ENCODE measurements at places on chromosomes 1 and 21. TPM values are rescaled to one million over a fixed set of nuclear protein-coding genes. Genes with fewer than 3 reads are reported as not detected.

GRCh38 chr1:65765631-65766030 lies 27.1 kb upstream of the PDE4B start:
- DNase-seq: no peak
- no peak overlapping the region for H3K4me3 ChIP-seq
- no peaks in the 10 kb centered on the region for H3K4me1 ChIP-seq
- H3K36me3 ChIP-seq: no peaks in the 10 kb centered on the region

- no peaks in the 10 kb centered on the region for H3K36me3 ChIP-seq
- H3K27ac ChIP-seq: no peak overlapping the region
- no peaks in the 10 kb centered on the region for H3K27me3 ChIP-seq
- H3K4me3 ChIP-seq: no peak overlapping the region
- no peak for DNase-seq
These were observed 397.4 kb downstream of the PTPRU start for GRCh38 chr1:29633771-29634170.

RCSD1 gene
- 27.2 TPM for total RNA-seq

DNA sequence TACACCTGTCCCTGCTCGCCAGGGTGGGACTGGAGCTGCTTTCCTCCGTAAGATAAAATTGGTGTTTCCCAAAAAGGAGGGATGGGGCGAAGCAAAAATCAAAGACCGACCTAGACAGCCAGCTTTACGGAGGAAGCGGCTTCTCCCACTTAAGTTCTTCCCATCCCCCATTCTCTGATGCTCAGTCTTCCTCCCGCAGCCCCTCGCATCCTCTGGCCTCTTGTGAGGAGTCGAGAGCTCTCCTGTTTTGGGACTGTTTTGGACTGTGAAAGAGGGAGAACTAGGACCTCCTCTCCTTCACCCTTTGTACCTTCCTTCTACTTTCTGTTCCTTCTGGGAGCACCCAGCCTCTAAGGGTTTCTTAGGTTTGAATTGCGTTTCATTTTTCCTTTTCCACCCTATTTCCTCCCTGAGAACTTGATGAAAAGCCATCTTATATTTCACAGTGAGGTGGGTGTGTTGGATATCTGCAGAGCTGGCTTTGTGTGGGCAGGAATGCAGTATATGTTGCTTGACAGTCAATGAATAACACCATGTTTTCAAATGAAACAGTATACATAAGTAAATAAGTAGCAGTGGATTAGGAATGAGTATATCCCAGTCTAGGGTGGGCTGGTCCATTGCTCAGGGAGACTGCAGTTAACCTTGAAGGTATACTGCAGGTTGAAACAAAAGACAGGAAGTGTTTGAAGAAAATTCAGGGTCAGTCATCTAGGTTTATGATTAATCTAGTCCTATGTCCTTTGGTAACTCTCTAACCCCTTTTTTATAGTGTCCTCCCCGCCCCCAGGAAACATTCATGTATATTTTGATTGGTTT lies 848 bp downstream of the CTTNBP2NL start:
- DNase-seq: no peak
- H3K27ac ChIP-seq: peak overlapping the region; percentile 91
- peaks cover 32% of the 10 kb centered on the region for H3K4me1 ChIP-seq
- H3K36me3 ChIP-seq: no peaks in the 10 kb centered on the region
- no peaks in the 10 kb centered on the region for H3K27me3 ChIP-seq
- H3K4me3 ChIP-seq: peak overlapping the region; percentile 83

DNA sequence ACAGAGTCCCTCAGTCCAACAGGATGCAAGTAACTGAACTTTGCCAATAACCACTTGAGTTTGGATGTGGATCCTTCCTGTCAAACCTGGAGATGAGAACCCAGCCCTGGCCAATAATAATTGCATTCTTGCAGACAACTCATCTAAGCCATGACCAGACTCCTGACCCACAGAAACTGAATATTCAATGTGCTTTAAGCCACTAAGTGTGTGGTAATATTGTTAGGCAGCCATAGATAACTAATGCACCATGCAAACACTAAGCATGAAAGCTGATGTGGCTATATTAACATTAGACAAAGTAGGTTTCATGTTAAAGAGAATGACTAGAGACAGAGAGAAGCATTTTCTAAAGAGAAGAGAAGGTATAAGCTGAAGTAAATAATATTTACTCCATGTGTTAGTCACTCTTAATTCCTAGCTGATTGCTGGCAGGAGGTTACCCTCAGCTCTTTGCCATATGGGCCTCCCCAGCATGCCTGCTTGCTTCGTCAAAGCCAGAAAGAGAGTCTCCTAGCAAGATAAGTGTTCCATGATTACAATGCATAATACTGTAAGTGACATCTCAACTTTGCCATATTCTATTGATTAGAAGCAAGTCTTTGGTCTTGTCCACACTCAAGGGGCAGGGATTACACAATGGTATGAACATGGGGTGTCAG lies 276.4 kb upstream of the PLXNA2 start:
- H3K4me1 ChIP-seq: no peaks in the 10 kb centered on the region
- H3K27me3 ChIP-seq: no peaks in the 10 kb centered on the region
- no peak for DNase-seq
- H3K4me3 ChIP-seq: no peak overlapping the region
- no peak overlapping the region for H3K27ac ChIP-seq
- no peaks in the 10 kb centered on the region for H3K36me3 ChIP-seq

- H3K27ac ChIP-seq: no peak overlapping the region
- no peaks in the 10 kb centered on the region for H3K4me1 ChIP-seq
- H3K36me3 ChIP-seq: no peaks in the 10 kb centered on the region
These were observed 35.5 kb upstream of the PARP1 start for GRCh38 chr1:226443439-226443838.

PRAMEF1 gene
- total RNA-seq: not detected

ELAPOR1 gene
- total RNA-seq: 25.1 TPM

ZBTB8A gene
- 9.5 TPM for total RNA-seq

DPM3 gene
- 60.8 TPM for total RNA-seq

LAMB3 gene
- total RNA-seq: 138 TPM

DNA sequence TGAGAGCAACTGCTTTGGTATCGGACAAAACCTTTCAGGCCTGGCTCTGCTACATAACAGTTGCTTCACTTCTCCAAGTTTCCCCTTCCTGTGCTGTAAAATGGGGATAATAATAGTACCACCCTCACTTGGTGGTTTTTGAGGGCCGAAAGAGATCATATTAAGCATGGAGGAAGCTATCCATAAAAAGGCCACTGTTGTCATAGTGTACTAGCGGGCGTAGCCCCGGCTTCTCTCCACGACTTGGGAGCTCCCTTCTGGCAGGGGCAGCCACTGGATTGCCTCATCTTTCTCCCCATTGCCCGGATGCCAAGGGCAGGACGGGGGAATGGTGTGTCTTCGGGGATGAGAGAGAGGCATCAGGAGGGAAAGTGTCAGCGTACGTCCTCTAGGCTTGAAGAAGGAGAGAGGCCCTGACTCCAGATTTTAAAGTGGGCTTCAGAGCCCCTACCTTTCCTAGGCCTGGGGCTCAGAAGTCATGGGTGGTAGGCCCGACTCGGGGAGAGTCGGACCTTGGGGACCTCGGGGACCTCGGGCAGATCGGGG lies 548 bp upstream of the MFSD2A start:
- H3K4me1 ChIP-seq: peaks cover 32% of the 10 kb centered on the region
- peak overlapping the region; percentile 67 for H3K4me3 ChIP-seq
- no peaks in the 10 kb centered on the region for H3K27me3 ChIP-seq

ZNF593 gene
- 9.8 TPM for total RNA-seq

DNA sequence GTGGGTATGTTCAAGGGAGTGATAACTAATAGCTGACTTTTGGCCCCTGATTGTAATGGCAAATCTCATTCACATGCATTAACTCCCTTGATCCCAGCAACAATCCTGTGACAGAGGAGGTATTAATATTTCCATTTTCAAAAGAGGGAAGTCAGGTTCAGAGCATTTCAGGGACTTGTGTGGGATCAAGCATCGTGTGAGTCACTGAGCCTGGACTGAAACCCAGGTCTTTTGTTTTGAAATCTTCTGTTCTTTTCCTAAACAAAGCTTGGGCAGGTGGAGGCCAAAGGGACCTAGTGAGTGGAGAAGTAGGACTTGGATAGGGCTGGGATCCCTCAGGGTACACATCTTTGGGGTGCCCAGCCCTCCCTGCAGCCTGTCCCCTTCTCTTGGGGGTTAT lies 37.9 kb downstream of the ETNK2 start:
- H3K27ac ChIP-seq: peak overlapping the region; percentile 55
- no peak overlapping the region for H3K4me3 ChIP-seq
- H3K36me3 ChIP-seq: peaks cover 28% of the 10 kb centered on the region
- peaks cover 17% of the 10 kb centered on the region for H3K4me1 ChIP-seq
- H3K27me3 ChIP-seq: no peaks in the 10 kb centered on the region

- H3K36me3 ChIP-seq: peaks cover 39% of the 10 kb centered on the region
- peak overlapping the region; percentile 72 for H3K27ac ChIP-seq
- H3K4me3 ChIP-seq: no peak overlapping the region
- no peaks in the 10 kb centered on the region for H3K27me3 ChIP-seq
- H3K4me1 ChIP-seq: peaks cover 5% of the 10 kb centered on the region
- DNase-seq: peak; percentile 28
These were observed 21.2 kb downstream of the SESN2 start for GRCh38 chr1:28280501-28280900.

DNA sequence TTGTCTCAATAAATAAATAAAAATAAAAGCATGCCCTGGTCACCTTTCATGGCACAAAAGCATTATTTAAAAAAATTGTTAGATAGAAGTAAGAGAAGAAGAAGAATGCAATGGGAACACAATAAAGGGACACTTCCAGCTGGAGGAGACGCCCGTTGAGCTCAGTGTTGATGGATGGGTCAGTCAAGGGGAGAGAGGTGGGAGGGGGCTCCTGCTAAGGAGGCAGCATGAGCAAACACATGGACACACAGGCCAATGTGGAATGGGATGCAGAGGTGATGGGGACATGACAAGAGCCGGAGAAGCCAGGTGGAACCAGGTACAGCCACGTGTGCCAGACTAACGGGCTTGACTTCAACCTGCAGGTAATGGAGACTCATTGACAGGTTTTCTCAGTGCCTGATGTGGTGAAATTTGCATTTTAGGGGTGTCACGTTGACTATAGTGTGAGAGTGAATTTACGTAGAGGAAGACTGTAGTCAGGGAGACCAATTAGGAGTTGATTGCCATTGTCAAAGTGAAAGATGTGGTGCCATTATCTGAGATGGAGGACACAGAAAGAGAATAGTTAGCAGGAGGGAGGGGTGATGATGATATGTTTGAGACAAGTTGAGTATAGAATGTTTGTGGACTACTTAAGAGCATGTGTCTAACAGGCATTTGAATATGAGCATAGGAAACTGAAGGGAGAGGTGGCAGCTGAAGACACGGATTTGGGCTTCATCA lies 48.7 kb upstream of the ATP2B4 start:
- H3K4me3 ChIP-seq: no peak overlapping the region
- no peaks in the 10 kb centered on the region for H3K27me3 ChIP-seq
- no peaks in the 10 kb centered on the region for H3K36me3 ChIP-seq
- H3K4me1 ChIP-seq: no peaks in the 10 kb centered on the region

GRCh38 chr1:222931023-222931422 lies 116.2 kb downstream of the DISP1 start:
- peaks cover 4% of the 10 kb centered on the region for H3K4me1 ChIP-seq
- H3K27me3 ChIP-seq: no peaks in the 10 kb centered on the region
- no peaks in the 10 kb centered on the region for H3K36me3 ChIP-seq
- no peak for DNase-seq

HAO2 gene
- total RNA-seq: not detected

GRCh38 chr1:85612704-85613361 lies 32.3 kb downstream of the CCN1 start:
- no peak for DNase-seq
- H3K4me3 ChIP-seq: no peak overlapping the region
- peak overlapping the region; percentile 82 for H3K27ac ChIP-seq
- no peaks in the 10 kb centered on the region for H3K36me3 ChIP-seq

TFF2 gene
- not detected for total RNA-seq

- DNase-seq: no peak
- H3K27ac ChIP-seq: no peak overlapping the region
- H3K36me3 ChIP-seq: no peaks in the 10 kb centered on the region
- H3K4me3 ChIP-seq: no peak overlapping the region
- no peaks in the 10 kb centered on the region for H3K27me3 ChIP-seq
- H3K4me1 ChIP-seq: no peaks in the 10 kb centered on the region
These were observed 369.6 kb upstream of the USP24 start for GRCh38 chr1:55584526-55585401.

DNA sequence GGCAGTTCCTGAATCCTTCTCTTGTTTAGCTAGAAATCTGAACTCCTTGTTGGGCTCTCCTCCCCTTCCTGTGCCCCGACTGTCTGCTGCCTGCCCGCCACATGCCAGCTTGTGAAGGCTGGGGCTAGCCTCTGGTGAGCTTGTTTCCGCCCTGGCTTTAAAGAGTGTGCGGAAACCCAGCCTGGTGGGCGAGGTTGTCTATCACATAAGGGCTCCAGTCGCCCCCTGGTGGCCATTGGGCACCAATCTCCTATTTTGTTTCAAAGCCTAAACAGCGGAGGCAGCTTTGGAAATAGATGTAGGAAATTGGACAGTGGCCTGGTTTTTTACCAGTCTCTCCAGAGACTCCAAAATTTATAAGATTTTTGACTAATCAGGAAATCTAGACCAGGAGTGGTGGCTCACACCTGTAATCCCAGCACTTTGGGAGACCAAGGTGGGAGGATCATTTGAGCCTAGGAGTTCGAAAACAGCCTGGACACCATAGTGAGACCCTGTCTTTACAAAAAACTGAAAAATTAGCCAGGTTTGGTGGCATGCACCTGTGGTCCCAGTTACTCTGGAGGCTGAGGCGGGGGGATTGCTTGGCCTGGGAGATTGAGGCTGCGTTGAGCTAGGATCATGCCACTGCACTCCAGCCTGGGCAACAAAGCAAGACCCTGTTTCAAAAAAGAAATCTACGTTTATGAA lies 9.8 kb downstream of the ATP8B2 start:
- H3K4me1 ChIP-seq: peaks cover 15% of the 10 kb centered on the region
- no peaks in the 10 kb centered on the region for H3K27me3 ChIP-seq
- H3K36me3 ChIP-seq: peaks cover 70% of the 10 kb centered on the region
- no peak for DNase-seq
- no peak overlapping the region for H3K4me3 ChIP-seq
- H3K27ac ChIP-seq: peak overlapping the region; percentile 65

DNA sequence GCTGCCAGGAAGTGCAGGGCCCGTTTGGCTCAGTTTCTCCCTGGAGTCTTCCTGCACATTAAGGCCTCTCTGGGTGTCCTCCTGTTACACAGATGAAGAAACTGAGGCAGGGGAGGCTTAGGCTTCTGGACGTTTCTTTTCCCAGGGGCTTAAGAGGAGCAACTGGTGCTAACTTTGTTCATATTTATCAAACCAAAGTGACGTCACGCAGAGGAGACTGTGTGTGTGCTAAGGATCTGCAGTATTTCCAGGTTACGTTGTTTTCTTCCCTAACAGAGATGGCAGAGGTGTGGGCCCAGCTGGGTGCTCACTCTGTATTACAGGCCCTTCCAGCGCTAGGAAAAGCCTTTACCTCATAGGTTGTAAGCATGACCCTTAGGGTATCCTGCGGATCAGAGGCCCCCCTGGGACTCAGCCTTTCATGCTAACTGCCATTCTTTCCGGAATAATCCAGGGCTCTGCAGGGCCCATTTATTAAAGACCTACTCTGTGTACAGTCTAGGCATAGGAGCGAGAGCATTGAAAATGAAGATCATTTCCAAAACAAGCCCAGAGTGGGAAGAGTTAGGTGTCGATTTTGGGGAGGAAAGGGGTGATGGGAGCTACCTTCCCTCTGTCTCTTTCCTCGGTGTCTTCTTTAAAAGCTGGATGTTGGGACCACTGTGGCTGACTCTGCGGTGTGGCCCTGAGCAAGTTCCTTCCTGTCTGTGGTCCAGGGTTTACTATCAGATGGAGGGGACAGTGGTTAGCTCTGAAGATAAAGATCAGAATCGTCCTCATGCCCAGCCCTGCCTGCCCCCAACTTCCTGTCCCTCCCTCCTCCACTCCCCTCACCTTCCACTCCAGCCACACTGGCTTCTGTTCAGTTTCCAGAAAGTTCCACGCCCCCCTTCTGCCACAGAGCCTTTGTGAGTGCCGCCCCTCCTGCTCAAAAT lies 4.6 kb downstream of the AGTRAP start:
- no peak overlapping the region for H3K4me3 ChIP-seq
- H3K27ac ChIP-seq: peak overlapping the region; percentile 68
- H3K36me3 ChIP-seq: no peaks in the 10 kb centered on the region
- no peak for DNase-seq

IGSF5 gene
- total RNA-seq: not detected
